ENCODE measurements at places on chromosomes 11 and 22. TPM values are rescaled to one million over a fixed set of nuclear protein-coding genes. Genes with fewer than 3 reads are reported as not detected.

- peaks cover 11% of the 10 kb centered on the region for H3K27me3 ChIP-seq
- H3K36me3 ChIP-seq, result no peaks in the 10 kb centered on the region
- no peak overlapping the region for H3K4me3 ChIP-seq
- no peaks in the 10 kb centered on the region for H3K4me1 ChIP-seq
- DNase-seq, result no peak
- H3K27ac ChIP-seq, result no peak overlapping the region
Measured at GRCh38 chr22:32310777-32311176, 46.9 kb upstream of the RFPL3 start.

GRCh38 chr11:107468596-107468995 lies 11.0 kb upstream of the CWF19L2 start:
- DNase-seq, result no peak
- H3K4me3 ChIP-seq, result no peak overlapping the region
- peaks cover 40% of the 10 kb centered on the region for H3K27me3 ChIP-seq
- H3K36me3 ChIP-seq, result peaks cover 5% of the 10 kb centered on the region
- no peak overlapping the region for H3K27ac ChIP-seq

DNA sequence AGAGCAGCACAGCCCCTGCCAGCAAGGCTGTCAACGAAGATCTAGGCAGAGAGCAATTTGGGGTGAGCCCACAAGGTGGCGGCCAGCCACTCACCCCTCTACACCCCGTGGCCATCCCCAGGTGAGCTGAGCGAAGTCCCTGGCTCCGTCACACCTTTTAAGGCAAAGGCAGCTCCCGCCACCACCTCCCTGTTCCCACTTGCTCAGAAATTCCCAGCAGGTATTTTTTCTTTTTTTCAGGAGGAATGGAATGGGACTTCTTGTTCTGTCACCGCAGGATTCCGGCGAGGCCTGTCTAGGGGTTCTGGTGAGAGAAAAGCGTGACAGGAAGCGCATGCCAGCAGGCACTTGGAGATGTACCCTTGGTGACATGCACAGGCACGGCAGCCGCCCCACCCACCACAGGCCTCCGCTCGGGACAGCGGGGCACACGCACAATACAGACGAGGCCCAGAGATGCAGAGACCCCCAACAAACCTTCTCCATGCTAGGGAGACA lies 10.0 kb downstream of the RPL3 start:
- peaks cover 65% of the 10 kb centered on the region for H3K4me1 ChIP-seq
- H3K4me3 ChIP-seq, result peak overlapping the region; percentile 56
- peaks cover 24% of the 10 kb centered on the region for H3K36me3 ChIP-seq
- DNase-seq, result no peak

DNA sequence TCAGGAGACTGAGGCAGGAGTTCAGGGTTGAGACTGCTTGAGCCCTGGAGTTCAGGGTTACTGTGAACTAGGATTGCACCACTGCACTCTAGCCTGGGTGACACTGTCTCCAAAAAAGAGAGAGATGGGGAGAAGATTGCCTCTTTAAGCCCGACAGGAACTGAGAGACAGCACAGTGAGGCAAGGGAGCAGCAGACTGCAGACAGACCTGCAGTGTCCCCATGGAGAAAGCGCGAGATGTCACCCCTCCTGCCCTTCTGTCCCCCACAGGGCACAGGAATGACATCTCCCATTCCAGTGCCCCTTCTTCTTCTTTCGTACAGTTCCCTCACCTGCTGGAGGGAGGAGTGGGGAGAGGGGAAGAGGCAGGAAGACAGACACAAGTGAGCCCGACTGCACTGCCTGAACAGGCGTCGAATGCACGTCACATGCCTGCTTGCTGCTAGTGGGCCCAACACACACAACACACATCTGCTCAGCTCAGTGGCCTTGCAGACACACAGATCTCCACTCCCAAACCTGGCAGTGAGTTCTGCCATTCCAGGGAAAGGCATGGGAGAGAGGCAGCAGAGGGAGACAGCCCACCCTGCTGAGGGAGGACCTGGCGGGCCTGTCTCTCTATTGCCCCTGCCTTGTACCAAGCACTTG lies 167.0 kb downstream of the DSCAML1 start:
- DNase-seq, result no peak
- H3K36me3 ChIP-seq, result no peaks in the 10 kb centered on the region
- H3K4me3 ChIP-seq, result no peak overlapping the region
- H3K27ac ChIP-seq, result no peak overlapping the region

DNA sequence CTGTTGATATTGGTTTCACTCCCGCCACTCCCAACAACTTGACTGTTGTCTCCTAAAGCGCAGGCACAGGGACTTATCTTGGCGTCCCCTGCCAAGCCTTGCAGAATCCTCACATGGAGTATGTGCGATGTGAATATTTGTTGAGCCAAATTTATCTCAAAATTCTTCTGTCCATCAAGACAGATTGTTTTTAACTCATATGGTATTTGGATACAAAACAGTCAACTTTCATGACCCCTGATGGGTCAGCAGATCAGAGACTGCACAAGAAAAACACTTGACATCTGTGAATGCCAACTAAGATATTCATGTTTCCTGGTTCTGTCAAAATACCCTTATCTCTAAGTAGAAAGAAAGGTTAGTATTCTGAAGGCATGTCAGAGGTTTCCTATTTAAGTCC lies 221.7 kb upstream of the BLID start:
- H3K4me1 ChIP-seq, result peaks cover 6% of the 10 kb centered on the region
- H3K27ac ChIP-seq, result no peak overlapping the region
- H3K4me3 ChIP-seq, result no peak overlapping the region
- peaks cover 14% of the 10 kb centered on the region for H3K27me3 ChIP-seq

SHISA8 gene
- not detected for total RNA-seq

ABCG4 gene
- total RNA-seq, result 2.5 TPM

Data from chondrocyte (in vitro differentiated cells).